ENCODE measurements at places on chromosomes 2 and 18. TPM values are rescaled to one million over a fixed set of nuclear protein-coding genes. Genes with fewer than 3 reads are reported as not detected.
A peak's percentile ranks its signal among the peaks of the same experiment; 100 is the strongest.

- H3K36me3 ChIP-seq: no peaks in the 10 kb centered on the region
- no peak overlapping the region for H3K4me3 ChIP-seq
- no peaks in the 10 kb centered on the region for H3K4me1 ChIP-seq
- DNase-seq: no peak
- 0 out of 2 replicates have a peak, but pooled peaks cover 3% of the 10 kb centered on the region for H3K27me3 ChIP-seq
- H3K27ac ChIP-seq: no peak overlapping the region
Observed at GRCh38 chr2:42089340-42089925, 41.6 kb downstream of the PKDCC start.

DNA sequence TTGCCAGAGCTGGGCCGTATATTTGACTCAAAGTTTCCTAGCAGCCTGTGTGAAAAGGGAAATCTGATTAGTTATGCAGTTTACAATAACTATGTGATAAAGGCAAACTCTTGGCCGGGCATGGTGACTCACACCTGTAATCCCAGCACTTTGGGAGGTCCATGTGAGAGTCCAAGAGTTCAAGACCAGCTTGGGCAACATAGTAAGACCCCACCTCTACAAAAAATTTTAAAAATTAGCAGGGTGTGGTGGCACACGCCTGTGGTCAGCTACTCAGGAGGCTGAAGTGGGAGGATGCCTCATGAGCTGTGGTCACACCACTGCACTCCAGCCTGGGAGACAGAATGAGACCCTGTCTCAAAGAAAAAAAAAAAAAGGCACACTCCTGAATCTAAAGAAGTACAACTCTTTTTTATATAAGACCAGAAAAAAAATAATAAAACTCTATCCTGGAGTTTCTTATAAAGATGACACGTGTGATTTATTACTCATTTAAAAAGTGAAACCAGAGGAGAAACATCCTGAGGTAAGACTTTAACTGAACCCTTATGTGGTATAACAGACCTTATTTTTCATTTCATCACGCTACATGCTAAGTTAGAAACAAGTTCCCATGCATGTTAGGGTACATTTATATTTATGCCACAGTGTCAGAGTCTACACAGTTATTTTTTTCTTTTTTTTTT, 32.6 kb upstream of the KCMF1 start:
- H3K36me3 ChIP-seq: no peaks in the 10 kb centered on the region
- no peak overlapping the region for H3K4me3 ChIP-seq
- H3K27ac ChIP-seq: peak overlapping the region; percentile 100

DNA sequence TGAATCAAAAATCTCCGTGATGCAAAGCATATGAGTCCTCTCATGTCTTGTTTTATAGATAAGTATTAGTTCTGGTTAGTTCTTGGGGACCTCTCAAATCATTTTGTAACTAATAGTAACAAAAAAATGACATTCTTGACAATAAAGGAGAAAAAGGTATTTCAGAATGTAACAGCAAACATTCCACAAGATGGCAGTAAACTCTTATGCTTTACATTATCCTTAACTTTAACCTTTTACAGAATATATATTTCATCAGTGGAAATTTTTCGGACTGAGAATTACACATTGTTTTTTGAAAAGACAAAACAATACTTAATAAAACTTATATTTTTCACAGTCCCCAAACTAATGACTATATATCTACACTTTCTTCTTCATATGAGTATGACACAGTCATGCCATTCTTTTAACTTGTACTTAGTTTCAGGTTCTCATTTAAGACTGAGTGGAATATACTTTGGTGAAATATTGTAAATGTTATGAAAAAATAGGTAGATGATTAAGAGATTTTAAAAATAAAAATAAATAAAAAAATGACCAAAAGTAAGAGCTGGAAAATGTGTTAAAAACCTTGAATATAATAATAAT, 142.9 kb upstream of the NXPH2 start:
- H3K27me3 ChIP-seq: no peaks in the 10 kb centered on the region
- no peaks in the 10 kb centered on the region for H3K36me3 ChIP-seq
- no peak overlapping the region for H3K27ac ChIP-seq
- H3K4me3 ChIP-seq: no peak overlapping the region

GRCh38 chr2:43155851-43156411, 70.5 kb downstream of the ZFP36L2 start:
- H3K4me3 ChIP-seq: no peak overlapping the region
- H3K36me3 ChIP-seq: no peaks in the 10 kb centered on the region
- no peaks in the 10 kb centered on the region for H3K27me3 ChIP-seq
- peaks cover 23% of the 10 kb centered on the region for H3K4me1 ChIP-seq
- DNase-seq: no peak
- H3K27ac ChIP-seq: no peak overlapping the region

DNA sequence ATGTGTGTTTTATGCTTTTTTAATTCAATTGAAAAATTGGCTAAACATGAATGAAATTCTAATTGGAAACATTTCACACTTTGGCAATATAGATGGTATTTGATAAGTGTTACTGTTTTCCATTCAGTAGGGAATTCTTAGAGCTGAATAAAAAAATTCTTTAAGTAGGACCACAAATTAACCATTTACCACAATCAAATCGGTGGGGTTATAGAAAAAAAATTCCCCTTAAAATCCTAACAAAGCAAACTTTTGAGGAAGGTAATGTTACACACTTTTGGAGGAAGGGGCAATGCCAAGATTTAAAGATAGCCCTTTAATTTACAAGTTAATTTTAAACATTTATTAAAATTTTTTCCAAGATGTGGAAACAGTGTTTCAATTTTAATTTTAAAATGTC, 279.0 kb upstream of the FIGN start:
- no peak for DNase-seq
- no peak overlapping the region for H3K4me3 ChIP-seq
- no peaks in the 10 kb centered on the region for H3K36me3 ChIP-seq
- H3K4me1 ChIP-seq: peaks cover 3% of the 10 kb centered on the region
- H3K27me3 ChIP-seq: no peaks in the 10 kb centered on the region
- no peak overlapping the region for H3K27ac ChIP-seq

DNA sequence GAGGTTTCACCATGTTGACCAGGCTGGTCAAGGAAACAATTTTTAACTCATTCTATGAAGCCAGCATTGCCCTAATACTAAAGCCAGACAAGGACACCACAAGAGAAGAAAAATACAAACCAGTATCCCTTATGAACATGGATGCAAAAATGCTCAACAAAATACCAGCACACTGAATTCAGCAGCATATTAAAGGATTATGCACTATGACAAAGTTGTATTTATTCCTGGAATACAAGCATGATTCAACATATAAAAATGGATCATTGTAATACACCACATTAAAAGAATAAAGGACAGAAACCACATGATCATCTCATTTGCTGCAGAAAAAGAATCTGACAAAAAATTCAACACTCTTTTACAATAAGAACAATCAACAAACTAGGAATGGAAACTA, 138.7 kb downstream of the RAB3GAP1 start:
- no peak for DNase-seq
- no peaks in the 10 kb centered on the region for H3K4me1 ChIP-seq

DNA sequence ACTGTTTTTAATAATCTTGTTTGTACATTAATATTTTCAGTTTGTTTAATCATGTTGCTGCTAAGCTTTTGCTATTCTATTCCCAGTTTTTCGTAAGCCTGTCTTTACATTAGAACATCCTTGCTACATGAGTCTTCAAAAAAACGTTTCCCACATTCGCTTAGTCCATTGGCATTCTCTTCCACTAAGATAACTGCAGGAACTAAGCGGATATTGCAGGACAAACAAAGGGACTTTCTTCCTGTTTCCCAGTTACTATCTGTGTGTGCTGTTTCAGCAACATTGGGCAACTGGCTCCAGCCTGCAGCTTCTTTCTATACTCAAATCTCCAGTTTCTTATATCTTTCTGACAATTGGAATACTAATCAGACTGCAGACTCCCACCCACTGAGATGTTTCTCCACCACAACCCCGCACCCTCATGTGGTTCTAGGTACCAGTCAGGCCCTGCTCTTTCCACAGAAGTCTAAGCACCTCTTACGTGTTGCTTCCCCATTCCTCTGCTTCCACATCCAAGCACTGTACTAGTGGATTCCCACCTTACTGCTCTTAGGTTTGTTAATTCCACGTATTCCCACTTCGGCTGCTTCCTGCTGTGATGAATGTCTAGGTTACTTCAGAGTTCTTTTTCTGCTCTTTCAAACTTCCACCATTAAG, 420.3 kb downstream of the LRRTM4 start:
- no peaks in the 10 kb centered on the region for H3K4me1 ChIP-seq
- H3K27me3 ChIP-seq: no peaks in the 10 kb centered on the region
- no peaks in the 10 kb centered on the region for H3K36me3 ChIP-seq
- H3K4me3 ChIP-seq: no peak overlapping the region
- H3K27ac ChIP-seq: no peak overlapping the region

DNA sequence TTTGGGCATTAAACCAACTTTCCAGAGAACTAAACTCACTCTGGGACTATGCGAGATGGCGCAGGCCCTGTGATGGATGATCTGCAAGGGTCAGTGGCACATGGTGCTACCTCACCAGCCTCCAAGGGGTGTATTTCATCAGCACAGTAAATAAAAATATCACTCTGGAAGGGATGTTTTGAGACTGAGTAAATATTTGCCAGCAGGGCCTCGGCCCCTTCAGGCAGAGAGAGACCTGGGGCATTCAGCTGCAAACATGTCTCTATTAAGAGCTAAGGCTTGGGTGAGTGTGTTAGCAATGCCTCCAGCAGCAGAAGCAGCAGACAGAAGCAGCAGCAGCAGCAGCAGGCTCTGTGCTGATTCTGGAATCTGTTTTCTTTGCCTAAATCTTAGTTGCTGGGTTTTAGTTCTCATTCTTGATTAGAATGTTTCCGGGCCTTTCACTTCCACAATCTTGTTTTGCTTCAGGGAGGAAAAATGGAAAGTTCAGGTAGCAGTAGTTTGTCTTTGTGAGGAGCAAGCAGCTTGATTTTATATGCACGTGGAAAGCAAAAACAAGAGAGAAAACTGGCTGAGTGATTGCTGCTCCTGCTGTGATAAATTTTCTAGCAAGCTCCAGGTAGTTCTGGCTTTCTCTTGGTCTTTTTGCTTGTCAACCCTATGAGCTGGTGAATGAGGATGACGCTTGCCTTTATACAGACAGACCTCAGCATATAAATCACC, 18.6 kb downstream of the ADCYAP1 start:
- H3K4me1 ChIP-seq: no peaks in the 10 kb centered on the region
- no peak overlapping the region for H3K27ac ChIP-seq
- H3K27me3 ChIP-seq: no peaks in the 10 kb centered on the region
- no peak overlapping the region for H3K4me3 ChIP-seq
- no peaks in the 10 kb centered on the region for H3K36me3 ChIP-seq

DNA sequence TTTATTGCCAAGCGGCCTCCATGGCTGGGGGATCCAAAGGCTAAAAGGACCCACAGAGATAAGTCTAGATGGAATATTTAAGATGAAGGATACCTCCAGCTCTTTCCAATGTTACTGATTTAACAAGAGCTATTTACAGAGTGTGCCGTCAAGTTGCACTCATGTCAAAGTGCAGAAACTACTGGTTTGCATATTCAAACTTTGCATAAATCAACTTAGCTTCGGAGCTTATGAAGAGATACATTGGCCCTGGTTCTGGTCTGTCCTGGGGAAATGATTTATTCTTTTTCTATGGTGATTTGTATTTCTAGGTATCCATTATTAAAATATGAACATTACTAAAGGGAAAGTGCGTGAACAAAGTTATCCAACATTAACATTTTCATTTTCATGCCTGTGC, 14.4 kb upstream of the MYO5B start:
- H3K36me3 ChIP-seq: no peaks in the 10 kb centered on the region
- H3K27ac ChIP-seq: no peak overlapping the region
- peaks cover 1% of the 10 kb centered on the region for H3K27me3 ChIP-seq

GRCh38 chr2:109422071-109422757, 191.6 kb downstream of the SEPTIN10 start:
- H3K36me3 ChIP-seq: no peaks in the 10 kb centered on the region
- no peak overlapping the region for H3K27ac ChIP-seq
- no peaks in the 10 kb centered on the region for H3K27me3 ChIP-seq
- no peak for DNase-seq
- no peak overlapping the region for H3K4me3 ChIP-seq
- H3K4me1 ChIP-seq: no peaks in the 10 kb centered on the region

- H3K4me1 ChIP-seq: no peaks in the 10 kb centered on the region
- H3K27me3 ChIP-seq: no peaks in the 10 kb centered on the region
- H3K27ac ChIP-seq: no peak overlapping the region
- no peak for DNase-seq
- peaks cover 4% of the 10 kb centered on the region for H3K36me3 ChIP-seq
Observed at GRCh38 chr18:24080861-24081260, 58.0 kb upstream of the CABYR start.

DNA sequence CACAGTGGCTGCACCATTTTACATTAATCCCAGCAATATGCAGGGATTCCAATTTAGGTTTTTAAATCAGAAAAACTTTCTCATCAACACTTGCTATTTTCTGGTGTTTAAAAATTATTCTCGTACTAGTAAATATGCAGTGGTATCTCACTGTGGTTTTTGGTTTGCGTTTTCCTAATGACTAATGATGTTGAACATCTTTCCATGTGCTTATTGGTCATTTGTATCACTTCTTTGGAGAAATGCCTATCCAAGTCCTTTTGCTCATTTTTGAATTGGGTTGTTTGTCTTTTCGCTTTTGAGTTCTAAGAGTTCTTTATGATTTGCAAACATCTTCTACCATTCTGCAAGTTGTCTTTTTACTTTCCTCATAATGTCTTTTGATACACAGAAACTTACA, 62.1 kb upstream of the TCF7L1 start:
- no peaks in the 10 kb centered on the region for H3K4me1 ChIP-seq
- no peak overlapping the region for H3K4me3 ChIP-seq
- H3K27me3 ChIP-seq: no peaks in the 10 kb centered on the region
- H3K27ac ChIP-seq: no peak overlapping the region
- DNase-seq: no peak

DNA sequence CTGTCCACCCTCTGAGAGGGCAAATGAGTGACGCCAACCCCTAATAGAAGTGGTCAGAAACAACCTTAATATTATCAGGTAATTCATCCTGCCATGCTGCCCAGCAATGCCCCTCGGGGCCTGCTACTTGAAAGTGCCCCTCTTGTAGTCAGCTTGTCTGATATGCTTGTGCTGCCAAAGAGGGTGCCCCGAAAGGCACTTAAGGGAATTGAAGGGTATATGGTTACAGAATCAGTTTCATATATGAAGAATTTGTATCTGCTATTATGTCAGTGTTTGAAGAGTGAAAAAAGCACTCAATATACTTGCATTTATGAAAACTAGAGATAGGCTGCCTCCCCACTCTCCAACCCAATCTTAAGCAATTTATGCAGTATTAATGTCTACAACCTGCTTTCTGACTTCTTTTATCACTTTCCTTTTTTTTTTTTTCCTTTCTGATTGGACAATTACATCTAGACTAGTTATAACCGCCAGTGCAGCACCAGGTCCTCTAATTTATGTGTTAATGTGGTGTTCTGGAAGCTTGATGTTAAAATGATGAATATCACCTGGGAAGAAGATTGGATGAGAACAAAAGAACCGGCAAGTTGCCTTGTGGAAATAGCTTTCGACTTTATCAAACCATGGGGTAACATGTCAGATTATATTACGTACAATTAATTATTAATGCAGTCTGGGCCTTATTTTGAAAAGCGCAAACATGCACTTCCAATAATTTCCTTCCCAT, 646.9 kb upstream of the ACVR2A start:
- DNase-seq: no peak
- H3K36me3 ChIP-seq: no peaks in the 10 kb centered on the region
- no peaks in the 10 kb centered on the region for H3K27me3 ChIP-seq
- no peak overlapping the region for H3K27ac ChIP-seq
- peaks cover 11% of the 10 kb centered on the region for H3K4me1 ChIP-seq

- no peaks in the 10 kb centered on the region for H3K36me3 ChIP-seq
- DNase-seq: no peak
- H3K4me3 ChIP-seq: no peak overlapping the region
Observed at GRCh38 chr2:134621939-134622705, 96.7 kb downstream of the TMEM163 start.

CFAP221 gene
- not detected for total RNA-seq

IL1R2 gene
- total RNA-seq: 0.64 TPM

FOXI3 gene
- not detected for total RNA-seq

UGT1A8 gene
- not detected for total RNA-seq
